Activated CD8-positive, alpha-beta memory T cell treated with anti-CD3 and anti-CD28 coated beads for 1 hour (primary cell): ENCODE measurements at places on chromosomes 3 and 15.

DNA sequence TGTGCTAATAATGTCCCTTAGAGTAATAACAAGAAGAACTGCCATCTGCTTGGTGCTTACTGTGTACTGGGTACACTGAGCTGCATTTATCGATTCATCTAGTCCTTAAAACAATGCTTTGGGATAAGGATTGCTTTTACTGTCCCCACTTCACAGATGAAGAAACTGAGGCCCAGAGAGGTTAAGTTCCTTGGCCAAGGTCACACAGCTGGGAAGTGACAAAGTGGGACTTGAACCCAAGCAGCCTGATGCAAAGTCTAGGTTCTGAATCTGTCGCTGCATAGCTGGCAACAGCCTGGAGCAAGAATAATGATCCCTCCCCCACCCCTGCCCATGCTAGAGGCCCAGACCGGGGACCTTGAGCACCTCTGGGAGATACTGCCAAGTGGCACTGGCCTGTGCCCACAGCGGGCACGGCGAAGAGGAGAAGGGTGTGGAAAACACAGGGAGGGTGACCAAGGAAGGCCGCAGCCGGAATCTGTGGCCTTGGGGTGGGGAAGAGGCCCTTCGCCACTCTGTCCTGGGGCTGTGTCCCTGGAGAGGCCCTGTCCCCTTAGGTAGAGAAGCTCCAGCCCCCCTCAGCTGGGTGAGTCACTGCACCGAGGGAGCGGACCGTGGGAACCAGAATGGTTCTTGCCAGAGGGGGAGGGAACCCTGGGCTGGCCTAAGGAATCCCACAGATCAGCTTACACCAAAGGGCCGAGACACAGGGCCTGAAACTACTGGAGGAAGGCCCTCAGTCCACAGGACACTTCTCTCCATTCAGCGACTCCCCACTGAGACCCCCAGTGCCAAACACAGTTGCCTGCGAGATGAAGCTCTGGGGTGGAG lies 3.5 kb downstream of the PLXND1 start:
- DNase-seq = no peak

DNA sequence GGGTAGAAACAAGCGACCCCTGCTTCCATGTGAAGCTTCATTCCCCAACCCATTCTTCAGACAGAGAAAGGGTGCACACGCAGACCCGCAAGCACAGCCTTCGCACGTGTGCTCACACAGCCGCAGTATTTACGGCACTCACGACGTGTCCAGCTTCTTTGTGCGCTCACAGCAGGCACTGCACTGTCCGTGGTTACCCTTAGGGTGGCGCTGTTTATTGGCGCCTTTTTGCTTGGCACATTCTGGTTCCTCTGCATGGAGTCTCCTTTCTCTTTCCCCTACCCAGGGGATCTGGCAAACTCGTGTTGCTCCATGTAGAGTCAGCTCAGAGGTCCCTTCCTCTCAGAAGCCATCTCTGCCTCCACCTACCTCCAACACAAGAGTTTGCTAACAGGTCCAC lies 115.1 kb downstream of the SLCO3A1 start:
- DNase-seq = no peak

- DNase-seq = no peak
Measured at GRCh38 chr15:90883976-90884718, at the start of gene FES. Gene FES, plus strand, starts transcription at chr15:90884504. Its CDS starts 542 bp downstream, at chr15:90885046.

GRCh38 chr3:58250093-58250707 lies 12.6 kb downstream of the ABHD6 start:
- DNase-seq = no peak

- DNase-seq = no peak
Measured at GRCh38 chr3:130558366-130558765, 41.4 kb downstream of the COL6A6 start.

DNA sequence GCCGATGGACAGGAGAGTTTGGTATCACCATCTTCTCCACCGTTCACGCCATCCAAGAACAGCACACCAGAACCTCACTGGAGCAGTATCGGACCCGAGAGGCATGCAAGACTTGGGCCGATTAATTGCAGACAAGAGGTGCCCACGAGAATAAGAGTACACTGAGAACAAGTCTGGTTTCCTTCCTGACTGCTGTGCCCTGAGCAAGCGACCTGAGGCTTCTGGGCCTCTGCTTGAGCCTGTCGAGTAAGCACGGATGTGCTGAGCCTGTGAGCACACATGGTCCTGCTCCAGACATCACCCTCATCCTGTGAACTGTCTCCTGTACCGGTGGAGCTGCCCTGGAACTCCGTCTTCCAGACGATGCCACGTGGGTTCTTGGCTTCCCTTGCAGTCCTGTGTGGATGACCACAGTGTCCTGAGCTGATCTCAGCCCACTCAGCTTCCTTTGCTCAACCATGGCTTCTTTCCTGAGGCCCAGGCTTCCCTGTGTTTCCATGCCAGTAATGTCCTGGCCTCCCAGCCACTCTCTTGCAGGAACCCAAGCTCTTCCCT lies 34.3 kb upstream of the SNRPA1 start:
- DNase-seq = no peak

DNA sequence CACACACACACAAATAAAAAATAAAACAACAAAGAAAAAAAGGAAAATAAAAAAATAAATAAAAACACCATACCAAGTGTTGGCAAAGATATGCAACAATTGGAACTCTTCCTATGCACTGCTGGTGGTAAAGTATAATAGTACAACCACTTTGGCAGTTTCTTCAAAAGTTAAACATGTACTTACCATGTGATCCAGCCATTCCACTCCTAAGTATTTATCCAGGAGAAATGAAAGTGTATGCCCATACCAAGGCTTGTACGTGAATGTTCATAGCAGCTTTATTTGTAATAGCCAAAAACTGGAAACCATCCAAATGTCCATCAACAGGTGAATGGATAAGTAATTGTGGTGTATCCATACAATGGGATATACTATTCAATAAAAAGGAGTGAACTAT lies 17.0 kb downstream of the WDR93 start:
- DNase-seq = no peak

DNA sequence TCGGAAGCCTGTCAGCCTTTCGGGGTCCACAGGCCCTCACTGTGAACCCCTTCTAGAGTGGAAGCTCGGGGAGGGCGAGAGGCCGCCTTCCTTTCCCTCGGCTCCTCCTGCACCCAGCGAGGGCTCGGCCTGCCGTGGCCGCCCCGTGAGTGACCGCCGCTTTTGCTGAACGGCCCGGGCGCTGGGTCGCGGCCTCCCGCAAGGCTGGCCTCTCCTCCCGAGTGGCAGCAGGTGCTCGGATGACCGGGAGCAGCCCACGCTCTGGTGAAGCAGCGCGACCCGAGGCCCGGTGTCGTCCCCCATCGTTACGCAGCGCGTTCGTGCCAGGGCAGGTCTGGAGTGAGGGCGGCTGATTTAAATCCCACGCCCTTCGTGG lies 53.8 kb downstream of the LRRK1 start:
- no peak for DNase-seq

GRCh38 chr3:21466476-21466875 lies 284.5 kb downstream of the ZNF385D start:
- no peak for DNase-seq

GRCh38 chr3:109597444-109597843 lies 260.1 kb upstream of the DPPA4 start:
- DNase-seq = no peak

- peak; percentile 36 for DNase-seq
Measured at GRCh38 chr3:38521391-38521987, 25.3 kb downstream of the EXOG start.

GRCh38 chr3:151445273-151446001 lies 15.4 kb downstream of the IGSF10 start:
- DNase-seq = no peak

- no peak for DNase-seq
Measured at GRCh38 chr3:16203671-16204629, 29.5 kb downstream of the GALNT15 start.

DNA sequence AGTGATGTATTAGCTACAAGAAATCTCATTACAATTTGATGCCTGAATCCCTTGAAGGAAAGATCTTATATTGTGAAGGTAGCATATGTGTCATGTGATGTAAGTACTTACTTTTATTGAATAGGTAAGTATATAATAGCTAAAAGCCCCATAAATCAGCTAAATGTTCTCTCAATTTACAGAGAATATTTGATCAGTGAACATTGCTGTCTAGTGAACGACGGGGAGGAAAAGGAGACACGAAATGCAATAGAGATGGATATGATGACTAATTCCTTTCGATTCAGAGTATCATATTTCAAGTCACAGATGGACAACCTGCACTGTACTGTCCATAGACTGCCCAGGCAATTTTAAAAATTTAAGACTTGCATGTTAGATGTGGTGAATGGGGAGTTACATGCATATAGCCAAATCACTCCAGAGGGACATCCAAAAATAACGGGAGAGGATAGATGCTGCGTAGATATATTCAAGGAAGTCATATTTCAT lies 462.1 kb upstream of the CDIN1 start:
- DNase-seq = no peak

DNA sequence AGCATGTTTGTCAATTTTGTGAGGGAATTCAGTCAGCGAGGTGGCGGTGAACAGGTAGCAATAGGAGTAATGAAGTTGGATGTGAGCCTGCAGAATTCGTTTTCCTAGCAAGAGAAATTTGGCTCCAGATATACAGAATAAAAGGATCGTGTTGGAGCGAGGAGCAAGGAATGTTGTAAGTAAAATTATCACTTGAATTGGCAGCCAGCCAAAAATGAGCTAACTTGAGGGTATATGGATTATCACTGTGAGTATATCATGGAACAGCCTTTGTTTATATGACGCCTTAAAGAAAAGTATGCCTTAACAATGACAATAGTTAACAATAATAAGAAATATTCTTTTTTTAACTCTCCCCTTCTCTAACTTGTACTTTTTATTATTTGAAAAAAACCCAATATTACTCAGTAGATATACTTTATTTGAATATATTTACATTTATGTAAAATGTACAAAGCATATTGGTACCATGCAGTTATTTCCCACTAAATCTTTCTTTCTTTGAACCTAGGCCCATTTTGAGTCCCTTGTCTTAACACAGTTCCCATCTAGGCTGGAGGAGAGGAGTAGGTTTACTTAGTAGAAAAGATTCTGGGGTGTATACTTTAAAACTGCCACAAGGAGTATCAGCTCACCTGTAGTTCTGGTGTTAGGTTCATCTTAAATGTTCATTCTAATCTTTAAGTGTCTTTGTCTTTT lies 29.3 kb downstream of the EPHA6 start:
- DNase-seq = no peak

- no peak for DNase-seq
Measured at GRCh38 chr3:1766384-1766783, 332.3 kb upstream of the CNTN4 start.

DNA sequence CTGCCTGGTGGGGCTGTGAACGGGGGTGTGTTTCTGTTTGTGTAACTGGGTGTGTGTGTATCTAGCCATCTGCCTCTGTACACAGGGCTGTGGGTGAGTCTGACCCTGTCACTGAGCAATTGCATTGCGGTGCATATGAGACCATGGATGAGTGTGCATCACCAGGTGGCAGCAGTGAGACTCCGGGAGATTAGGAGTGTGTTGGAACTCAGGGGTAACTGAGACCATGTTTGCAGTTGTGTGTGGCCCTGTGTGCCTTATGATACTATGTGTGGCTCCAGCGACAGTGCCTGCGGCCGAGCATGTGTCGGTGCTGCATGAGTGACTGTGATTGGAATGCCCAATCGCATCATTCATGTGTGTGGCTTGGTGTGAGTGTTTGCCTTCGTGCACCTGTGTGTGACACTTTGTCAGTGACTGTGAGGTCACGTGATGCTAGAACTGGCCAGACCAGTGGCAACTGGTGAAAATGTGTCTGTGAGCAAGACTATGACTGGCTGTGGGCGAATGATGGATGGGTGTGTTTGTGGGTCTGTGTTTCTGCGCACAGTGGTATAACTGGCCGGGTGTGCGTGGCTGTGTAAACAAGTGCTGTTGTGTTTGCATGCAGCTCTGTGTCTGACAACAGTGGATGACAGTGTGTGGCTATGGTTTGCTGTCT lies 14.0 kb downstream of the VILL start:
- no peak for DNase-seq

GRCh38 chr3:8882171-8882593 lies 81.1 kb downstream of the RAD18 start:
- DNase-seq = no peak

- no peak for DNase-seq
Measured at GRCh38 chr3:121473001-121473400, 72.8 kb downstream of the POLQ start.

GRCh38 chr15:66771351-66771650 lies 69.3 kb downstream of the SMAD6 start:
- DNase-seq = no peak

DNA sequence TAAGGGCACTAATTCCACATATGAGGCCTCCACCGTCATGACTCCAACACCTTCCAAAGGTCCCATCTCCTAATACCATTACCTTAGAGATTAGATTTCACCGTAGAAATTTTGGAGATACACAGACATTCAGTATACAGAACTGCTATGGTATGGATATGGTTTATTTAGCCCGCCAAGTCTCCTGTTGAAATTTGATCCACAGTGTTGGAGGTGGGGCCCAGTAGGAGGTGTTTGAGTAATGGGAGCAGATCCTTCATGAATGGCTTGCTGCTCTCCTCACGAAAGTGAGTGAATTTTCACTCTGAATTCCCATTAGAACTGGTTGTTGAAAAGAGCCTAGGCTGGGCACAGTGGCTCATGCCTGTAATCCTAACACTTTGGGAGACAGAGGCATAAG lies 7.4 kb downstream of the MKRN3 start:
- no peak for DNase-seq

- no peak for DNase-seq
Measured at GRCh38 chr15:87082581-87082980, 1002.9 kb downstream of the AGBL1 start.

GRCh38 chr3:70855149-70855548 lies 542.7 kb upstream of the MDFIC2 start:
- DNase-seq = no peak

DNA sequence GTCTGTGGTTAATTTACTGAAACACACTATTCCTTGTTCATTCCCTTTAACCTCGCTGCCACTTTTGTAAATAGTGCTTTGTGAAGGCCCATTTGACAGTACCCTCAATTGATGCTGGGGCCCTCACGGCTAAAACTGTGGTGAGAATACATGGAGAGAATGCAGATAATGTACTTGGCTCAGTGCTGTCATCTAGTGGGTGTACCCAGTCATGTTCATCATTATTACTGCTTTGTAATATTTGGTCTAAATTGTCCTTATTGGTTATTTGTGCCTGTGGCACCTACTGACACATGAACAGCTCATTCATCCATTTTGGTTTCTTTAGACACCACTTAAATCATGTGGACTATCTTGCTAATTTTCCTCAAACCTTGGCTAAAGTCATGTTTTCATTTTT lies 543.6 kb downstream of the EDEM1 start:
- no peak for DNase-seq

DNA sequence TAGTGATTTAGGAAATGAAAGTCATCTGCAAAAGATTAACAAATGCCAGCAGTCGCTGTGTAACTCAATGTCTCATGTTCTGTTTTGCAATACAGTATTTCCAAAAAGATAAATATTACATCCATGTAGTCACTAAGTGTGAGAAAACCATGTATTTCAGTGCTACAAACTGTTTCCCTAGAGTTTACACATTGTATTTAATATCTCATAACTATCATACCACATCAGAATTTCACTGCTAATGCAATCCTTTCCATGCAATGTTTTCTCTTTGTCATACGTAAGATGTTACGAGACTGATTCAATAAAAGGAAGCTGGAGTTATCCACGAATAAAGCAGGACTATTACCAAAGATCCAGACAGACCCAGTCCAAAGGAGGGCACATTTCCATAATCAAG lies 269.4 kb downstream of the GBE1 start:
- no peak for DNase-seq

GRCh38 chr3:45078910-45079522 lies 52.9 kb downstream of the CLEC3B start:
- DNase-seq = no peak

- no peak for DNase-seq
Measured at GRCh38 chr3:61561374-61562041, at the start of gene PTPRG. Gene PTPRG, plus strand, starts transcription at chr3:61561571. Its CDS starts 717 bp downstream, at chr3:61562288.
